ENCODE measurements at places on chromosomes 3 and 15.

DNA sequence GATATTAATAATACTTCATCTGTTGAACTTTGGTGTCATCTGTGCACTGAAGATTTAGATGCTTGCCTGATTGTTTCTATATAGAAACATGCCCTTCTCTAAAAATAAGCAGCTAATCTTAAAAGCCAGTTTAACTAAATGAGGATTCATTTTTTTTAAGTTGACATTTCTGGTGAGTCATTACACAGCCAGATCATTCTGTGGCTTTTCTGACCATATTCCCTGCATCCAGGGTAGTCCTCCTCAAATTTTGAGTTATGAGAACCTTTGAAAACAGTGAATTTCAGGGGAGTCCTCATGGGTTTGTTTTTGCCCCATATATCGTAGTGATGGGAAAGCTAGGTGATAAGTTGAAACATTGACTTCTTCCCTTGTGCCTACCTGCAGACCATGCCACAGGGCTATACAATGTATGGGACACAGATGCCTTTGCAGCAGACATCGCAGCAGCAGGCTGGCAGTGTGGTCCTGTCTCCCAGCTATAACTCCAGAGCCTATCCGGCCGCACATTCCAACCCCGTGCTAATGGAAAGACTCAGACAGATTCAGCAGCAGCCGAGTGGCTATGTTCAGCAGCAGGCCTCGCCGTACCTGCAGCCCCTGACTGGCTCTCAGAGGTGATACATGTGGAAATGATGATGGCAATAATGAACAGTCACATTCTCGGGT lies 26.5 kb upstream of the P2RY12 start:
- no peak for DNase-seq

DNA sequence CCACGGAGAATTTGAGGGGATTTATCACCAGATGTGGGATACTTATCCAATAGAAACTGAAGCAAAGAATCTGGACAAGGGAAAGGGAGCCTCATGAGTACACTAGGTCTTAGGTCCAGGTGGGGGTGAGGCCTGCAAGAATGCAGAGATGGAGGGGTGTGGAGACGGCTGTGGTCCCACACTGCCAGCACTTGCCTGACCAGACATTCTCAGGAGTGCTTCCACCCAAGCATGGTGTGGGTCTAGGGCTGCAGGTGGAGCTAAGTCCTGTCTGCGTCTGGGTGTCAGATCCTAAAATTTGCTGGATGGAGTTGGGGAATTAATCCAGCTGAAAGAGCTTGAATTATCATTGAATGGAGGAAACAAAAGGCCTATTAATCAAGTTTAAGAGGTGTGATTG lies 14.4 kb downstream of the PML start:
- no peak for DNase-seq

GRCh38 chr15:47620960-47621681 lies 96.2 kb upstream of the SEMA6D start:
- DNase-seq = no peak

- DNase-seq = no peak
Observed at GRCh38 chr3:9749296-9749644, 482 bp upstream of the OGG1 start.

DNA sequence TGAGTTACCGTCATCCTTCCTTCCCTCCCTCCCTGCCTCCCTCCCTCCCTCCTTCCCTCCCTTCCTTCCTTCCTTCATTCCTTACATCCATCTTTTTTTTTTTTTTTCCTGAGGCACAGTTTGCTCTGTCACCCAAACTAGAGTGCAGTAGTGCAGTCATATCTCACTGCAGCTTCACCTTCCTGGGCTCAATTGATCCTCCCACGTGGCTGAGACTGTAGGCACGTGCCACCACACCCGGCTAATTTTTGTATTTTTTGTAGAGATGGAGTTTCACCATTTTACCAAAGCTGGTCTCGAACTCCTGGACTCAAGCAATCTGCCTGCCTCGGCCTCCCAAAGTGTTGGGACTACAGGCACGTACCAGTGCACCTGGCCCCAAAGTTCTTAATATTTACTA lies 25.8 kb downstream of the USP3 start:
- DNase-seq = no peak

- no peak for DNase-seq
Observed at GRCh38 chr3:20319551-20319950, 133.5 kb upstream of the SGO1 start.

DNA sequence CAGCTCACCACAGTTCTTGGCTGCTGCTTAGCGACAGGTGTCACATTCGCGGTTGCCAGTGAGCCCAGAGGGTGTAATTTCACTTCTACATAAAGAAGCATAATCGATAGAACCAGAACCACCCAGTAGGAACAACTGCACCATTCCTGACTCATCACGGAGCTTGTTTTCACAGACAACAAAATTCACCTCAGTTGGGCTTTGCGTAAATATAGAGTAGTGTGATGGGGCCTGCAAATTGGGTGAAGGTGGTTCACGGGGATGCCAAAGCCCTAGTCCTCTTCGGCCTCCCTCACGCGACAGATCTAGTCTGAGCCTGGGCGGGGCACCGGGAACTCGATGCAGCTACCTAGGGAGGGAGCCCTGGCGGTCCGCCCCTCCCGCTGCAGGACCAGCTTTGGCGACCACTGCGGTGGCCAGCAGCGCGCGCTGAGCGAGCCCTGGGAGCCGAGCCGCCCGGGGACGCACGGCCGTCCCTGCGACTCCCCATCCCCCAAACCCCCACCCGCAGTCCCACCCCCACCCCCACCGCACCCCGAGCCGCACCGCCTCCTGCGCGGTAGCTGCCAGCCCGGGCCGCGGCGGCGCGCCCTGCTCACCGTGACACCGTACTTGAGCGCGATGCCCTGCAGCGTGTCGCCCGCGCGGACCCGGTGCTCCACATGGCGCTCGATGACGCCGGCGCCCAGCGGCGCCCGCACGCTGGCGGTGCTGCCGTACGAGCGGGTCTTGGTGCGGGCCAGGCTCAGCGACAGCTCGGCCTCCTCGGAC lies 519 bp downstream of the LYSMD2 start:
- DNase-seq = no peak

- no peak for DNase-seq
Observed at GRCh38 chr3:126827121-126827520, 123.1 kb downstream of the CHCHD6 start.

Measured in HepG2 (cell line).